Endothelial cell (in vitro differentiated cells): ENCODE measurements at places on chromosomes 4 and X. TPM values are rescaled to one million over a fixed set of nuclear protein-coding genes. Genes with fewer than 3 reads are reported as not detected.

- DNase-seq, result no peak
Measured at GRCh38 chr4:120540625-120541024, 381.9 kb downstream of the PRDM5 start.

DNA sequence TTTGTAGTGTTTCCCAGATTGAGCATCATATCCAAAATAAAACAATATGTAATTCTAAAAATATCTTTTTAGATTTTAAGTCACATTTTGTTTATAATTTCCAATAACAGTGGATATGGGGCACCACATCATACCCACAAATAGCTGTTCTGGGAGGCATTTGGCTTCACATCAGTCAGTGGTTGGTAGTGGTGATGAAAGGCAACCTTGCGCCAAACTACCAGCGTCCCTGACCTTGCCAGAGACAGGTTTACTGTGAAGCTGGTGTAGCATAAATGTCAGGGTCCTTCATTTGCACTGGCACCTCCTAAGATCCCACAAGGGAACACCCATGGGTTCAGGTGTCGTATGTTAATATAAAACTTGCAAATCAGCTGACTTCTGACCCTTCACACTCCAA, 222.2 kb downstream of the DCTD start:
- DNase-seq, result no peak

The PNCK gene
- 0.41 TPM for total RNA-seq

- DNase-seq, result no peak
Measured at GRCh38 chrX:132940727-132941327, 17.6 kb downstream of the HS6ST2 start.

The OTUD6A gene
- total RNA-seq, result not detected
